Activated naive CD4-positive, alpha-beta T cell treated with anti-CD3 and anti-CD28 coated beads, Interleukin-2, amount 50 U/mL, for 72 hours (primary cell): ENCODE measurements at places on chromosomes 12 and 14. TPM values are rescaled to one million over a fixed set of nuclear protein-coding genes. Genes with fewer than 3 reads are reported as not detected.

DNA sequence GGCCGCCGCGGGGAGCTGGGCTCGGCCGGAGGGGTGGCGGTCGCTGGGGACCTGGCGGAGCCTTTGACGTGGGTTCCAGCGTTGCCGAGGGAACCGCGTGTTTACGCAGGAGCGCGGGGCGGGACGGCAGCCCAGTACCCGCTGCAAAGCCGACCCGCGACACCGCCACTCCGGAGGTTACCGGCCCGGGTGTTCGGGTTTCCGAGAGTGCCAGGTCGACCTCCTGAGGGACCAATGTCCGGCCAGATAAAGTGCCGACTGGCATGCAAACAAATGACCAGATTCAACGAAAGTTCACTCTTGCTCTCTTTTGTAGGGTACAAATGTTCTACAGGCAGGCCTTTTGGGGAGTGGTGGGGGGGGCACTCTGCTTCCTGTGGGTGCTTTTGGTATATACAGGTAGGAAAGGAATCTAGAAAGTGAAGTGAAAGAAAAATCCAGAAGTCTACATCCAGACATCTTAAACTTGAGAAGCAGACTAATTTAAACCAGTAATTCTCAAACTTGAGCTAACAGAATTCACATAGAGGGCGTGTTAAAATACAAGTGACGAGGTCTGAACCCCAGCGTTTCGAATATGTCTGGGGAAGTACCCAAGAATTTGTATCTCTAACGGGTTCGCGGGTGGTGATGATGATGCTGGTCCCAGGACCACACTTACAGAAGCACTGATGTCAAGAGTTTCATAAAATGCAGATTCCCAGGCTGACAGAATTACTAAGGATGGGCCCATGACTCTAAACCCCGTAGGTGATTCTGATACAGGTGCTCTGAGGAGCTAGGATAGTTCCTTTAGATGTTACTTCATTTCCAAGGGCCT, at the start of gene GPR135:
TSS of gene GPR135 (minus strand) at position 65 of the 820 bp plus-strand sequence. CDS start 154 bp downstream, outside the sequence.
- peak; percentile 29 for DNase-seq

DNA sequence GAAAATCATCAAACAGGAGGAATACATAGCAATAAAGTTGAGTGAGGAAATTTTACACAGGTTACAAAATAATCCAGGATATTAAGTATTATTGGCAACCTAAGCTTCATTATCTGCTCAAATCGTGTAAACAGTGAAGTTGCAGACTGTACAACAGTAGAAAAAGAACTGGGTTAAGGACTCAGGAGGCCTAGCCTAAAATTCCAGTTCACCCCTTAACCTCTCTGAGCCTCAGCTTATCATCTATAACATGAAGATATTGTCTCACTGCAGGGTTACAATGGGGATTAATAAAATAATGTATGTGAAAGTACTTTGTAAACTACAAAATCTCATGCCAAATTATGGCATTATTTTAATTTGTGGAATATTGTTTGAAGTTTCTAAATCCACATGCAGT, 26.0 kb downstream of the DDHD1 start:
- no peak for DNase-seq

- no peak for DNase-seq
These were observed 111.9 kb downstream of the FOXN3 start for GRCh38 chr14:89304972-89305703.

DNA sequence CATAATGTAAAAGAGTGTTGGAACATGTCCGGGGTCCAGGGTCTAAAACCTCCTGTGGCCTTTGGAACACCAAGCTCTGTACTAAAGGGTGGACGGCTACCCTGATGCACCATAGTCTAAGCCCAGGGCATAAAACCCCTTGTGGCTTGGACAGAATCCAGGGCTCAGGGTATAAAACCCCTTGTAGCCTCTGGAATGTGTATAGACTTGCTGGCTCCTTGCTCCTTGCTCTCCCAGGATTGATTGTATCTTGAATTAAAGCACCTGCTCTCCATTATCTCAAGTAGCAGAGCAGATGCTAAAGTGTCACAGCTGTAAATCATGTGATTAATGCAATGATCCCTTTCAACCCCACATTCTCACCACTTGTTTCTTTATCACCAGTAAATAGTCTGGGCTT, 556.5 kb downstream of the LRFN5 start:
- DNase-seq = no peak

GRCh38 chr12:88552610-88553079, 27.6 kb downstream of the KITLG start:
- DNase-seq = no peak

GRCh38 chr14:76784881-76785280, 23.6 kb downstream of the VASH1 start:
- DNase-seq = peak; percentile 74

DNA sequence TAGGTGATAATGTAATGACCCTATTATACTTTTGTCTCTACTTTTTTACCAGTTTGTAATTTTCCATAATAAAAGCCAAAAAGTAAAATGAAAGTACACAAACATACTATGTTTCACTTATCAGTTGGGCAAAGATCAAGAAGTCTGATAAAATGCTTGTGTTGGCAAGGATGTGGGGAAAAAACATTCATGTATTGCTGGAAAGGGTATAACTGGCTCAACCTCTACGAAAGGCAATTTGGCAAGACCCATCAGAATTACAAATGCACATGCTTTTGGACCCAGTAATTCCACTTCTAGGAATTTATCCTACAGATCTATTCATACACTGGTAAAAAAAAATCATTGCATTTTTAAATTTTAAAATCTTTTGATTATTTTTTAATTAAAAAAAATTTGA, 68.0 kb downstream of the SPTB start:
- DNase-seq = no peak

DNA sequence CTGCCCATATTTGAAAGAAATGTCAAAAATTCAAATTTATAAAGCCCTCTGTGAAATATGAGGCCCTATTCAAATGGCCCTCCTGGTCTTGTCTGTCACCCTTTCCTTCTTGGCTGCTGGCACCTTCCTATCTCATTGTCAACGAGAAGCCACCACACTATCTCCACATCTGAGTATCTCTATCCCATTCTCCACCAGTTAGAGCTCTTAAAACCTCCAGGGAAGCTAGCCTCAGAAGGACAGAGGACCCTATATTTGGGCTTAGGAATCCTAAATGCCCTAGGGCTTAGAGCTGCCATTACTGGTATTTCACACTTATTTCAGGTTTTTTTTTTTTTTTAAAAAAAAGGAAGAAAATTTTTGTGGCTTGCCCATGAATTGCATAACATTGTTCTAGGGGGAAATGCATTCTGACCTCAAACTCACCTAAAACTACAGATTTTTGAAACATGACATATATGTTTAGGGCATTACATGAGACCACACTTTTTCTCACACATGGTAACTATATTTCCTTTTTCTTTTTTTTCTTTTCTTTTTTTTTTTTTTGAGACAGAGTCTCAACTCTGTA, 25.0 kb downstream of the SLC25A21 start:
- DNase-seq = no peak

DNA sequence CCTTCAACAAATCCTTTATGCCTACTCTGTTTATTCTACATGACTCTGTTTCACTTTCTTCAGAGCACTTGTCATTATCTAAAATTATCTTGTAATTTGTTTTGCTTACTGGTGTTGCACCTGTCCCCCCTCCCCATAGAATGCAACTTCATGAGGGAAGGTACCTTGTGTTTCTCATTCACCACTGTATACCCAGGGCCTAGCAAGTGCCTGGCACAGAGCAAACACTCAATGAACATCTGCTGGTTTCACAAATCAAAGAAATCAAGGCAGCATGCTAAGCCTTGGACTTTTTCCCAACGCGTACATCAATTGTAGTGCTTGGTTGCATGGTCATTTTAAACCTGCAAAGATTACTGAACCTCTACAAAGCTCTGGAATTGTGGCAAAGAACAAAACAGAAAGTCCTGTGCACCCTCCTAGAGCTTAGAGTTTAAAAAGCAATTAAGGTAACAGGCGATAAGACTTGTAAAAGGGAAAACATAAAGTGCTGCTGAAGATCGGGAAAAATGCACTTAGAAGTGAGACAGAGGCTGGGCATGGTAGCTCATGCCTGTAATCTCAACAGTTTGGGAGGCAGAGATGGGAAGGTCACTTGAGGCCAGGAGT, 479.1 kb downstream of the MED13L start:
- DNase-seq = no peak

GRCh38 chr12:58920961-58921861, 907 bp upstream of the LRIG3 start:
- DNase-seq = no peak

DNA sequence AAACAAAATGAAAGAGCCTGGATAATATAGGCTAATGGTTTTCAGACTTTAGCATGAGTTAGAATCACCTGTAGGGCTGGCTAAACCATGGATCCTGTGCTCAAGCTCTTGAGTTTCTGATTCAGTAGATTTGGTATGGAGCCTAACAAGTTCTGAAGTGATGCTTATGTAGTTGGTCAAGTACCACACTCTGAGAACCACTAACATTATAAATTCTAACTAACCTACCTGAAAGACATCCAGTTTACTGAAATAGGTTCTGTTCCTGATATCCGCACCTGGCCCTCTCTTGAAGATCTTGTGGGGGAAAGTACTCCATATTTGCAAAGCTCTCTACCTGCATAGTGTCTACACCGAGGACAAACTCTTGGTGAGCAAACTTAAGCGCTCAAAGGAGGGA, 59.4 kb upstream of the VSX2 start:
- DNase-seq = no peak

DNA sequence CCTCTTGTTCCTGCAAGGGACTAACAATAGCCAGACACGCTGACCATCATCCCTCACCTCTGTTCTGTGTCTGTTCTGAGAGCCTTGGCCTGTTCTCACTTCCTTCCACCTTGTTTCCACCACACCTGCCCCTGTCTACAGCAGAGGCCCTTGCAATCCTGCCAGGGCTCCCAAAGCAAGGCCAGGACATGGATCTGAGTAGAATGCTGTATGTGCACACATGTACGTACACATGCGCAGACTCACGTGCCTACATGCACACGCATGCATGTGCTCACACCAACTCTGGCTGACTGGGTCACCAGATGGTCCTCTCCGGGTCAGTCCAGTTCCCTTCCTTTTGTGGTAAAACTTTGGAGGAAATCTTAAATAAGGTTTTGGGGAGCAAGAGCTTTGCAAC, 133.0 kb upstream of the C14orf180 start:
- DNase-seq = no peak

DNA sequence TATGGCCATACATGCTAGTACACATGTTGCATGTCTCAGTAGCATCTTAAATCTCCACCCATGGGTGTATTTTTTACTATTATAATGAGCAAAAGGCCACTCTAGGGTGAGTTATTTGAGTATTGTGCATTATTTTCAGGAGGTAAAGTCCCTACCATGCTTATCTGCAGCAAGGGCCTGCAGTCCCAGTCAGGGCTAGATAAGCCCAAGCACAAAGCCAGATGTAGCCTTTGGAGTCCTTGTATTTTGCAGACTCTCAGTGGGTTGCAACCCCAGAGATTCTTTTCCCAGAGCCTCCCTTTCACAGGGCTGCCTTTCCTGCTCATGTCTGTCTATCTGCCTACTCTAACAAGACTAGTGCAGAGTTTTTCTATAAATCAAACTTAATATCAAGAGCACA, 295.3 kb downstream of the IPO8 start:
- no peak for DNase-seq

DNA sequence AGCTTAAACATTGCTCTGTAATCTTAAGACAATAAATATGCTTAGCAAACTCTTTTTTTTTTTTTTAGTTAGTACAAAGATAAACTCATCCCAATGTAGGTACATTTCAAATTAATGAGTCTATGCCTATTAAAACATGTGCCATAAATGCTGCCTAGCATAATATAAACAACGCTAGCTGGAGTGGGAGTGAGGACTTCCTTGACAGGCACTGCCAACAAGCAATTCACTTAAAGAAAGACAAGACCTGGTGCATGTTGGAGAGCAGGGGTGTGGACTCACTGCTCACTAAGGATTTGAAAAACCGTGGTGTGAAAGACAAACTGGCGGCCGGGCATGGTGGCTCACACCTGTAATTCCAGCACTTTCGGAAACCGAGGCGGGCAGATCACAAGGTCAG, 187.2 kb upstream of the RGS6 start:
- no peak for DNase-seq

- DNase-seq = no peak
These were observed 75.1 kb upstream of the NUDT4 start for GRCh38 chr12:93302331-93303229.

DNA sequence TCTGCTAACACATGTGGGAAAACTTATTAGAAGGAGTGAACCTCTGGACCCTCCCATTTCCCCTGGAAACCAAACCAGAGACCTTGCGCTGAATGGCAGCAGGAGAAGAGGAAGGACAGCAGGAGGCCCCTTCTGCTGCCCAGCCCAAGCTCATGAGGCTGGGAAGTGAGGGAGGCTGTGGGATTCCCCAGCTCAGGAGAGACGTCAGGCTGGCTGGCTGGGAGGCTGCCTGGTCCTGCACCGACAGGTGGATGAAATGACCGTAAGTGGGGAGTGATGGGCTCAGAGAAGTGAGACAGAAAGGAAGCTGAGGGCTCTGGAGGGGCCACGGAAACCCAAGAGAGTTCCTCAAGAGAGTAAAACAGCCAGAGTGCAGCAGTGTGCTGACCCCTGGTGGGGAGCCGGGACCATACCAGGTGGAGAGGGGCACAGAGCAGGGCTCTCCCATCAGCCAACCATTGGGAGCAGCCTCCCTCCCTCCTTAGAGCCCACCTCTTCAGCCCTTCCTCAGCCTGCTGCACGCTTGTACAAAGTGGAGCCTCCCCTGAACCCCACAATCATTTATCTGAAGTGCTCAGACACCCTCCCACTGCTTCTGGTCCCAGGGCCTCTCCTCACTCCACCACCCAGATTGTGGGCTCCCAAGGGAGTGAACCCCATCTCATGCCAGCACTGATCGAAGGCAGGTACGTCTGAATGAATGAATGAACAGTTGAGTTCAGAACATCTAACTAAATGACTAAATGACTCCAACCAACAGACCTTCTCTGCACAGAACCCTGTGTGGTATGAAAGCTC, 14.0 kb downstream of the TAMALIN start:
- peak; percentile 73 for DNase-seq

DNA sequence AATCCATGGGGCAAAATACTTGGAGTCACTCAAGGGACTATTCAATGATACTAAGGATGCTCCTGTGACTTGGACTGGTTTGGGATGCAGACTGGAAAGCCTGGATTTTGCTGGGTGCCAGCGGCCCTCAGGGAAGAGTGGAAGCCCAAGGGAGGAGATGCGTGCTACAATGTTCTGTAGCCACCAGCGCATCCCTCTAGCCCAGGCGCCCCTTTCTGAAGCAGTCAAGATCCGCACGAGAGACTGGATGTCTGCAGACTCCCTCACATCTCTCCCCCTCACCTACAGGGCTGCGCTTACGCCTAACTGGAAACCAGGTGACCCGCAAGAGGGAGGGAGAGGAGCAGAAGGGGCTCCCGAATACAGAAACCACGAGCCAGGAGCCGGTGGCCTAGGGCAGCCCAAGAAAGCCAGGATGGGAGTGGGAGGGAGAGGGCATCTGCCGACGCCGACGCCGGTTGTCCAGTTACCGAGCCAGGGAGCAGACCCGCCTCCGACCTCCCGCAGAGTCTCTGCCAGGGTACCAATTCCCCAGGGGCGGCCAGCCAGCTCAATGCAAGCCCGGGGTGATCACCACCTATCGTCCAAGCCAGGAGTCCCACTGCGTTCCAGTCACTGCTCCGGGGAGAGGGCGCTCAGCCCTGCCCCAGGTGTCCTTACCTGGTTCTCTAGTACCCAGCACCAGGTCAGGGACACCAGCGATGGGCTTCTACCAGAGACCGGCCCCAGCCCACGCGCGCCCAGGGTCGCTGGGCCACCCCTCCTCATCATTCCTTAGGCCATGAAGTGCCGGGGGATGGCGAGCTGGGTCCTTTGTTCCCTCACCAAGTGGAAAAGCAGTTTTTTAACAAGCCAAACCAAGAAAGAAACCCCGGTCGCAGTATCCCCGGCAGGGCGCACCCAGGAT, 1.2 kb downstream of the NTN4 start:
- no peak for DNase-seq

Gene TMPRSS12
- not detected for total RNA-seq

Gene POTEG
- not detected for total RNA-seq

Gene GLIPR1L1
- total RNA-seq = not detected

Gene ASCL1
- total RNA-seq = not detected

Gene DLK1
- total RNA-seq = not detected
